ENCODE measurements at places on chromosomes 3 and 15. TPM values are rescaled to one million over a fixed set of nuclear protein-coding genes. Genes with fewer than 3 reads are reported as not detected.

MYZAP gene
- total RNA-seq = 13.0 TPM

MLF1 gene
- 21.2 TPM for total RNA-seq

ZBED2 gene
- total RNA-seq = not detected

CCK gene
- not detected for total RNA-seq

GPR156 gene
- total RNA-seq = 0.91 TPM

GRCh38 chr3:129683201-129683600 is 76.7 kb upstream of the PLXND1 start:
- DNase-seq = no peak

- DNase-seq = no peak
Observed at GRCh38 chr3:193701953-193702635, 109.1 kb downstream of the OPA1 start.

DNA sequence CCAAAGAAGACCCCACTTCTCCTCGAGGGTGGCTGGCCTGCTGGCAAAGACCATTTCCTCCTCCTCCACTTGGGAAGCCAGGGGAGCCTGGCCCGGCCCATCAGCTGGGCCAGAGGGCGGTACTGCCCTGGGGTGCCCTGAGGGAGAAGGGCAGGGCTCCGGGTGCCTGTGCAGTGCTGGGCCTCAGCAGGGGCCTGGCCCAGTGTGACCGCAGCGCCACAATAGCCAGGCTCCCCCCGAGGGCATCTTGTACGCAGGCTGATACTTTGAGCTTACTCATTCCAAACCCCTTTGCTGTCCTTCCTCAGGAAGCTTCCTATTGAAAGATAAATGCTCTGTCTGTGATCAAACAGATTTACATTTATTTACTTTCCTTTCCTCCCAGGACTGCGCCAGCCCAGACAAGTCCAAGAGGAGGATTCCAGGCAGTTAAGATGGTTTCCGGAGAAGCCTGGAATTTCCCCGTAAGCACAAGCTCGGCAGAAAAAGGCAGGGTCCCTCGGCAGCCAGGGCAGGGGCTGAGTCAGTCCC is 240.1 kb downstream of the XXYLT1 start:
- peak; percentile 28 for DNase-seq

DNA sequence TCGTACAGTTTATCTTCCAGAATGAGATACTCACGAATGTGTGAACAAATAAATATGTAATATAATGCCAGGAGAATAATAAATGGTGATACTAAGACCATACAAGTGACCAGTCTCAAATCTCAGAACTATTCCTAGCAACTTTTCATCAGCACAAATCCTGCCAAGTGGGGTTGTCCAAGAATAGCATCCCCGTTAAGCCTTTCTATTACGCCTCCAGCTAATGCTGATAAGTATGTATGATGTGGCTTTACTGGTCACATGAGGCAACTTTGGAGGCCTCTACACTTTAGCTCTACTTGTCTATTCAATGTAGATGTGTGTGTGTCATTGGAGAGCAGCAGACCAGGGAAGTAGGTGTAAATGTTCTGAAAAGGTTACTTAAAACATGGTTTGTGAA is 129.5 kb downstream of the KCNMB2 start:
- no peak for DNase-seq

DNA sequence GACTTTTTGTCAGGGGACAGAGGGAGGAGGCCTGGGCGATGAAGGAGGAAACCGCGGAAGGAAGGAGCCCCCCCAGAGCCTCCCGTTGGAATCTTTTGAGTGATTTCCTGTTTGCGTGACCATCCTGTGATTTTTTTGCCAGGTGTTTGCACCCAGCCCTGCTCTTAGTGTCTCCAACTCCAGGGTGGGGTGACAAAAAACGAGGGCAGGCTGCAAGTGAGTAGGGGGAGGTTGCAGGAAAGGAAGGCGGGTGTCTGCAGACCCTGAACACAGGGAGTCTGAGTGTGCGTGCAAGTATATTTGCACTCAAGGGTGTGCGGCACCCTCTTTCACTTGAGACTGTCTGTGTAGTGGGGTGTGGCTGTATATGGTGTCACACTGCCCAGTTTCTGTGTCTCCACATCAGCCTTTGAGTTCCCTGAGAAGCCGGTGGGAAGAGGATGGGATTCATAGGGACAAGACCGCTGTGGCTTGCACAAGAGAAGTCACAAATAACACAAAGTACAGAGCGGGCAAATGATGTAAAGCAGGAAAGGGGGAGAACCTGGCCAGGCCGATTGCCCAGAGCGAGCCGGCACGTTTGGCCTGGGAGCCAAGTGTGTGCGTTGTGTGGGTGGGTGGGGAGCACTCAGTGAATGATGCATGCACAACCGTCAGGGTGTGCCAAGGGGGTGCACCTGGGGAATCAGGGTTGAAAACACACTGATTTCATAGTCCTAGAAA is 6.6 kb downstream of the ISLR2 start:
- DNase-seq = peak; percentile 35

DNA sequence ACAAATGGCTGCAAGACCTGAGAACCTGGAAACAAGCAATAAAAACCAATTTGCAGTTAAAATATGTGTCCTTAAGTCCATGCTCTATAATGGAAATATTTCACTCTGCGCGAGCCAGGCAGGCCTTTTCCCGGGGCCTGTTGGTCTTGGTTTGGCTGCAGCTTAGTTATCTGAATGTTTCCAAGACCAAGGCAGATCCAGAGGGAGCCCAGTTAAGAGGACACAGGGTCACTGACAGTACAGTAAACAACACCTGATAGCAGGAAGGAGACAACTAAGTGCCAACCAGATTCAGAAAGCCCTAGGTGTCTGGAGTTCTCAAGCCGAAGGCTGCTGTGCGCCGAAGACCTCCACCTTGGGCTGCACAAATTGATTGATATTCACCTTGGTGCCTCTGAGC is 32.8 kb downstream of the THSD4 start:
- DNase-seq = no peak

- DNase-seq = no peak
Observed at GRCh38 chr3:139636511-139636910, 41.3 kb downstream of the NMNAT3 start.

DNA sequence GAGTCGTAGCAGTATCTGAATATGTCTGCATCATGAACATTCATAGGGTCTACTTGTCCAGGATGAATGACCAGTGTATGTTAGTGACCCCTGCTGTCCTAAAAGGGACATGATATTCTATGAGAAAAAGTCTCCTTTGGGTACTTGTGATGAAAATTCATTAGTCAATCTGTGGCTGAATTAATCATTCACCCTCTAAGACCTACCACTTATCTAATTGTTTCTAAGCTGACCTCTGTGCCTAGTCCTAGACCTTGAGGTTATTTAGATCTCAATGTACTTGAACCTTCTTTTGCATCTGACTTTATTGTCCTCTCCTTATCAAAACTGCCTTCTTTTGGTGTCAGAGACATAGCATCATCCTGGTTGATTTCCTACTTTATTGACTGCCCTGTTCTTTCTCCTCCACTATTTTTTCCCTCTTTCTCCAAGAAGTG is 799.3 kb downstream of the DIPK2A start:
- no peak for DNase-seq

DNA sequence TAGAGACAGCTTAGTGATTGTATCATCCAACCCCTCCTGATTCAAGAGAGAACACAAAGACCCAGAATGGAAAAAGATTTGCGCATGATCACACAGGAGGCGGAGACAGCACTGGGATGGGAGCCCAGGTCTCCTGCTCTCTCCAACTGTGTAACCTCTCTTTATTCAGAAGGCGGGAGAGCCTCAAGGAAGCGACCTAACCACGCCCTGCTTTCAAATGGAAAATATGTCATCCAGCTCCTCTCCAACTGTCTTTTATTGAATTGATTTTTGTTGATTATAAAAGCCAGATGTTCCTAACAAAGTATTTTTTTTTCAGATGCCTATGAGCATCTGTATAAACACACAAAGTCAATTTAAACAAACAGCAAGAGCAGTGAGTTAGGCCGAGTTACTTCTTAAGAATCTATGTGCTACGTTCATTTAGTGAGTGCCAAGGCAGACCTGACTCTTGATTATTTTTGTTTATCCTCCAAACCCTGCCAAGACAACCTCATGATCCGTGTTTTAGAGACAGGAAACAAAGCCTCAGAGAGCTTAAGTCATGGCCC is 74.5 kb downstream of the BFSP2 start:
- DNase-seq = no peak
